ENCODE measurements at places on chromosomes 7 and 10.

DNA sequence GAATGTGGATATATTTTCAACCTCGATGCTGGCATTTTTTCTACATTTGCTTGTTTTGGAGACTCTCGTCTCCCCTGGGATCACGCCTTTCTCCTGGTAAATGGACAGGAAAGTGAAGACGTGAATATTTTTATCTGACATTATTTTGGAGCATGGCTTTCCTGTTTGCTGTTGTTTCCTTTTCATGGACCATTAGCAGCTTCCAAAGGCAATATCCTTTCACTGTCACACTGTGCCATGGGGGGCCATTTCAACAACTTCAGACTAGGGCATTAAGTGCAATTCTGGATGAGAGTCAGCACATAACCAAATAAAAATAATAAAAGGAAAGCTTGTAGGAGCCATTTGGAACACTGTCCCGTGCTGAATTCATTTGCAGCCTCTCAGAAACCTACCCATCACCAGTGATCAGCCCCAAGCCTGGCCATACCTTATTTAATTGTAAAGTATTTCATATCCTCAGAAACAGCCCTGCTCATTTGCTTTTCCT is 75.9 kb upstream of the NEUROD6 start:
- H3K4me3 ChIP-seq, result no peak overlapping the region
- H3K4me1 ChIP-seq, result no peaks in the 10 kb centered on the region

- no peaks in the 10 kb centered on the region for H3K36me3 ChIP-seq
- DNase-seq, result no peak
- H3K27ac ChIP-seq, result no peak overlapping the region
- H3K27me3 ChIP-seq, result no peaks in the 10 kb centered on the region
Measured at GRCh38 chr10:127470911-127471310, 78.2 kb upstream of the NPS start.

GRCh38 chr7:33307205-33307604 is 177.8 kb downstream of the BBS9 start:
- no peak overlapping the region for H3K4me3 ChIP-seq
- H3K4me1 ChIP-seq, result no peaks in the 10 kb centered on the region
- H3K36me3 ChIP-seq, result no peaks in the 10 kb centered on the region

GRCh38 chr10:103433858-103434257 is 18.3 kb downstream of the CALHM2 start:
- peaks cover 65% of the 10 kb centered on the region for H3K36me3 ChIP-seq
- H3K4me1 ChIP-seq, result peaks cover 17% of the 10 kb centered on the region
- no peak overlapping the region for H3K4me3 ChIP-seq
- DNase-seq, result peak; percentile 89

- peaks cover 12% of the 10 kb centered on the region for H3K36me3 ChIP-seq
- no peak overlapping the region for H3K4me3 ChIP-seq
- H3K27ac ChIP-seq, result no peak overlapping the region
- DNase-seq, result no peak
Measured at GRCh38 chr10:58588673-58589265, 76.1 kb downstream of the BICC1 start.

- DNase-seq, result no peak
- peaks cover 45% of the 10 kb centered on the region for H3K27me3 ChIP-seq
- no peaks in the 10 kb centered on the region for H3K4me1 ChIP-seq
Measured at GRCh38 chr10:78616125-78616695, 452.6 kb upstream of the ZMIZ1 start.

- H3K36me3 ChIP-seq, result peaks cover 39% of the 10 kb centered on the region
- H3K4me3 ChIP-seq, result no peak overlapping the region
- H3K4me1 ChIP-seq, result no peaks in the 10 kb centered on the region
- H3K27ac ChIP-seq, result no peak overlapping the region
Measured at GRCh38 chr7:5375925-5376324, 47.7 kb downstream of the TNRC18 start.

- peak; percentile 61 for DNase-seq
- peak within 1 kb of the TSS; percentile 76 for H3K4me3 ChIP-seq
- H3K36me3 ChIP-seq, result no peaks in the 10 kb centered on the region
- peak within 1 kb of the TSS; percentile 74 for H3K27ac ChIP-seq
- H3K27me3 ChIP-seq, result no peaks in the 10 kb centered on the region
- H3K4me1 ChIP-seq, result peaks cover 19% of the 10 kb centered on the region
Measured at GRCh38 chr10:89391907-89392756, at the start of gene IFIT1. TSS of gene IFIT1 (plus strand) at chr10:89392623. CDS start at chr10:89392713, 90 bp downstream.

DNA sequence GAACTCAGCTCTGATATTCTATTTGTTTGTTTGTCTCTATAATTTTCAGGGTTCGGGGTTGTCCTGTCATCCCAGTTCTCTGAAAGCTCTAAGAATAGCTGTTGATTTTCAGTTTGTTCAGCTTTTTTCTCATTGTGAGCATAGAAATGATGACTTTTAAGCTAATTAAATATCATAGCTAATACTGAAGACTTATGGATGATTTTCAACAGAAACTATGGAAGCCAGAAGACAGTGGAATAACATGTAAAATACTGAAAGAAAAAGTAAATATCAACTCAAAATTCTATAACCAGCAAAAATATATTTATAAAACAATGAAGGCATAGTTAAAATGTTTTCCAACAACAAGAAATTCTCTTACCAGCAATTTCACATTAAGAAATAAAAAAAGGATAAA is 96.4 kb upstream of the ETV1 start:
- H3K27me3 ChIP-seq, result no peaks in the 10 kb centered on the region
- no peak overlapping the region for H3K4me3 ChIP-seq
- DNase-seq, result no peak
- H3K4me1 ChIP-seq, result no peaks in the 10 kb centered on the region
- H3K36me3 ChIP-seq, result no peaks in the 10 kb centered on the region
- H3K27ac ChIP-seq, result no peak overlapping the region

DNA sequence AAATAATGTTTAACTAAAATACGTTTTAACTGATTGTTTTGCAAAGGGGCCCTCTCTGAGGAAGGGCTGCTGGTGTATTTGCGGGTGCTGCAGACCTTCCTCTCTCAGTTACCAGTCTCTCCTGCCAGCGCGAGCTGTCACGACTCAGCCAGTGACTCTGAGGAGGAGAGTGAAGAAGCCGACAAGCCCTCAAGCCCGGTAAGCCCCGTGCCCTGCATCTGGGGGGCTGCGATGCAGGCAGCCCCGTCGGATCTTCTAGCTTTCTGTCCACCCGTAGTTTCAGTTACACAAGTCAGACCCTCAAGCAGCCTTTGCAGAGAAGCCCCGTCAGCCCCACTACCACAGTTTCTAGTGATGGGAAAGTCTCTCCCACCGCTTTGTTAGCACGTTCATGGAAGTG is 45.1 kb downstream of the UBE3C start:
- H3K4me3 ChIP-seq, result no peak overlapping the region
- DNase-seq, result no peak
- H3K27me3 ChIP-seq, result no peaks in the 10 kb centered on the region
- no peaks in the 10 kb centered on the region for H3K4me1 ChIP-seq

DNA sequence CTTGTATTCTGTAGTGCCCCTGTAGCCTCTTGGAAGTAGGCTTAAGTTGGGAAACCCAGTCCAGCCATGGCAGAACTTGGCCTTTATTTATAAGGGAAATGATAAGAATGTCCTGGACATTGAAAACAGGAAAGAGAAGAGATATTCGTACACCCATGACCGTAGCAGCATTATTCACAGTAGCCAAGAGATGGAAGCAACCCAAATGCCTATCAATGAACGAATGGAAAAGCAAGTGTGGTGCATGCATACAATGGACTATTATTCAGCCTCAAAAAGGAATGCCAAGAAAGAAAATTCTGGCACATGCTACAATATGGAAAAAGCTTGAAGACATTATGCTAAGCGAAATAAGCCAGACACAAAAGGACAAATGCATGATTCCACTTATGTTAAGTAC is 315.3 kb downstream of the CXCL12 start:
- no peak overlapping the region for H3K27ac ChIP-seq
- no peak overlapping the region for H3K4me3 ChIP-seq

DNA sequence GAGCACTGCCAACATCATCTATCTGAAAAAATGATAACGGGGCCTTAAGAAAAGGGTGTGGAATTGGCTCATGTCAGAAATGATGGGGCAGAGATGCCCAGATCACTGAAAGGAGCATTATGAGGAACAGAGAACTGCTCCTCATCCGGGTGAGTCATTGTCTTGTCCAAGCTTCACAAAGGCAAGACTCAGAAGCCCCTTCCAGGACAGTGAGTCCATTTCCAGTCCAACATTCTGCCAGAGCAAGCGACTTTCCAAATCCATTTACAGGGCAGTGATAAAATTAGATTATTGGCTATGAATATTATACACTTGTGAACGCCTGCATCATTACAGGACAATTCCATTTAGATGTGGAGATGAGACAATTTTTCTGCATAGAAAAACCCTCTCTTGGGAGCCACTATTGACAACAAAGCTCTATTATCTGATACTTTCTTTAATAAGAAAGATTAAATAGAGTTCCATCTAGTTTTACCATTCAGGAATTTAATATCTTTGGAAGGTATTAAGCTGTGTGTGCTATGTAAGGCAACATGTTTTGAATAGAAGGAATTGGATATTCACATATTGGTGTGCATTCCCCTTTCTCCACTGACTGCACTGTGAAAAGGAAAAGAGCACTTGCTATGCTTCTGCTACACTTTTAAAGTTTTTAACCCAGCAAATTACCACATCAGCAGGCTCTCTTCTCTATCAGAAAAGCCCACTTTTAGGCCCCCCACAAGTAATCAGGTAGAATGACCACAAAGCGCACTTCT is 159.6 kb downstream of the NRP1 start:
- DNase-seq, result no peak
- peaks cover 25% of the 10 kb centered on the region for H3K4me1 ChIP-seq
- H3K27me3 ChIP-seq, result no peaks in the 10 kb centered on the region

GRCh38 chr10:97000487-97001182 is 168.5 kb downstream of the LCOR start:
- H3K27ac ChIP-seq, result no peak overlapping the region
- peaks cover 22% of the 10 kb centered on the region for H3K4me1 ChIP-seq
- H3K27me3 ChIP-seq, result no peaks in the 10 kb centered on the region
- peak; percentile 17 for DNase-seq
- H3K36me3 ChIP-seq, result no peaks in the 10 kb centered on the region

DNA sequence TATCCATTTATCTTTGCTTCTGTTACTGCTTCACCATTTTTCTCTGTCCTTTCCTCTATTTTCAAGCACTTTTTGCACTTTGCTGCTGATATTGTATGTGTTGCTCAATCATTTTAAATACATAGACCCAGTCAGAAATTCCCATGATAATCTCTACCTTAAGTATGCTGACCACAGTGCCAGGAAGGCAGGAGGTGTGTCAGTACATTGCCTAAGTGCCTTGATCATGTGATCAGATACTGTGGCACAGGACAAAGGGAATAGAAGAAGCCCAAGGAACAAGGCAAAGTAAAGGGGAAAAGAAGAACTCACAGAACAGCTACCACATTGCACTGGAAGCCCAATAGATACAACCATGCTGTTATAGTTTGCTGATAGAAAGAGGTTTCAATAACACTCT is 53.7 kb upstream of the CD36 start:
- H3K4me1 ChIP-seq, result peaks cover 17% of the 10 kb centered on the region
- H3K27me3 ChIP-seq, result no peaks in the 10 kb centered on the region
- H3K4me3 ChIP-seq, result no peak overlapping the region
- no peaks in the 10 kb centered on the region for H3K36me3 ChIP-seq
- no peak overlapping the region for H3K27ac ChIP-seq
- DNase-seq, result no peak

GRCh38 chr10:44935201-44935965 is 24.2 kb upstream of the RASSF4 start:
- peak overlapping the region; percentile 65 for H3K27ac ChIP-seq
- H3K27me3 ChIP-seq, result no peaks in the 10 kb centered on the region
- peaks cover 10% of the 10 kb centered on the region for H3K4me1 ChIP-seq
- no peak overlapping the region for H3K4me3 ChIP-seq
- no peaks in the 10 kb centered on the region for H3K36me3 ChIP-seq

- no peaks in the 10 kb centered on the region for H3K27me3 ChIP-seq
- H3K4me3 ChIP-seq, result no peak overlapping the region
- no peaks in the 10 kb centered on the region for H3K4me1 ChIP-seq
- DNase-seq, result no peak
- H3K27ac ChIP-seq, result no peak overlapping the region
Measured at GRCh38 chr7:153224890-153225289, 465.3 kb downstream of the ACTR3B start.

- peak overlapping the region; percentile 92 for H3K4me3 ChIP-seq
- DNase-seq, result no peak
- H3K27me3 ChIP-seq, result peaks cover under 1% of the 10 kb centered on the region
- H3K27ac ChIP-seq, result peak overlapping the region; percentile 94
- no peaks in the 10 kb centered on the region for H3K36me3 ChIP-seq
- peaks cover 6% of the 10 kb centered on the region for H3K4me1 ChIP-seq
Measured at GRCh38 chr10:98134117-98134430, 383 bp upstream of the R3HCC1L start.

DNA sequence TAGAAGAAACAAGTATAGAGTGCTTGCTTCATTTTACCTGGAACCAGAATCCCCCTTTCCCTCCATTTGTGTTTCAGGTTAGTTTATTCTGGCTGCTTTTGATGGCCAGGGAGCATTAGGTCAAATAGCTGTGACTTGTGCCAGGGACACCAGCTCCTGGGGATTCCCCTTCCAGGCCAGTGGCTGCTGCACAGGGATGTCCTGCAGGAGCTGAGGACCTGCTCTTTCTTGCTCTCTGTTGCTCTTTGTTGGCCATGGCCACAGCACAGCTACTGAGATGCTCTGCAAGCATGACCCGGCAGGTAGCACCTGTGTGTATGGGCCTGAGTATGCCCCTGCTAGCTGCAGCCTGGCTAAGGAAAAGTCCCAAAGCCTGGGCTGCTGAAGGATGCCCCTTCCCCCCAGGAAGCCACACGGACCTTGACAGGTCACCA is 208.9 kb downstream of the EBF3 start:
- peak; percentile 22 for DNase-seq
- H3K27me3 ChIP-seq, result no peaks in the 10 kb centered on the region
- H3K36me3 ChIP-seq, result no peaks in the 10 kb centered on the region
- H3K4me3 ChIP-seq, result no peak overlapping the region

DNA sequence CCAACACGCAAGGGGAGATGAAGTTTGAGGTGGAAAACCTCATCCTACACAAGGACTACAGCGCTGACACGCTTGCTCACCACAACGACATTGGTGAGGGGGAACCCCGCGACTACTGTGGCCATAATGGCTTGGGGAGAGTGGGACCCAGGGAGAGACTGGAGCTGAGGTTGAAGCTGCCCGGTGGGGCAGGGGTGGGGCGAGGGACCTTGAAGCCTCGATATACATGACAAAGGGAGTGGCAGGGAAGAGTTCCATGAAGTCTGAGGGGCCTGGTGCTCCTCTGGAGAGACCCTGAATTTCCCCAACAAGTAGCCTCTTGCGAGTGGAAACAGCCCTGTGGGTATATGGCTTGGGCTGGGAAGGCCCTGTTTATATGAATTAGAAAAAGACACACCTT is 3.1 kb downstream of the PLAU start:
- peaks cover 30% of the 10 kb centered on the region for H3K4me1 ChIP-seq
- no peak overlapping the region for H3K27ac ChIP-seq
- H3K27me3 ChIP-seq, result no peaks in the 10 kb centered on the region
- peaks cover 48% of the 10 kb centered on the region for H3K36me3 ChIP-seq

DNA sequence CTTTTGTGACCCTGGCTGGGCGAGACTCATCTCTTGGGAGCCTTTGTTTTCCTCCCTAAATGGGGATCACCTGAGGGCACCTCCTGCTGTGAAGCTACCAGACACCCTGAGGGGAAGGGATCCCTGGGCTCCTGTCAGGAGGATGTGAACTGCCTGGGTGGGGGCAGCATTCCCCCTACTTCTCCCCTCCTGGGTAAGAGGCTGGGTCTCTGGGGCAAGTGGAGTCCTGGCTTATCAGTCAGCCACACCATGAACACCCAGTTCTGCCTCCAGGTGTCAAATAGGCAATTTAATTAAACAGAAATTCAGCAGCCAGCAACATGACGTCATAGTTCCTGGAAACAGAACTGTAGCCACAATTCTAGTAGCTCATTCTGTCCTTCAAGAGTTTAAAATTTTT is 97.7 kb upstream of the RET start:
- H3K27me3 ChIP-seq, result no peaks in the 10 kb centered on the region
- H3K4me1 ChIP-seq, result no peaks in the 10 kb centered on the region
- no peak overlapping the region for H3K4me3 ChIP-seq

GRCh38 chr7:27101171-27101956 is 1.1 kb downstream of the HOXA2 start:
- peaks cover 28% of the 10 kb centered on the region for H3K4me1 ChIP-seq
- DNase-seq, result no peak
- no peaks in the 10 kb centered on the region for H3K27me3 ChIP-seq
- peaks cover 27% of the 10 kb centered on the region for H3K36me3 ChIP-seq

Measured in osteoblast (primary cell).